ENCODE measurements at places on chromosomes 2 and 18.

DNA sequence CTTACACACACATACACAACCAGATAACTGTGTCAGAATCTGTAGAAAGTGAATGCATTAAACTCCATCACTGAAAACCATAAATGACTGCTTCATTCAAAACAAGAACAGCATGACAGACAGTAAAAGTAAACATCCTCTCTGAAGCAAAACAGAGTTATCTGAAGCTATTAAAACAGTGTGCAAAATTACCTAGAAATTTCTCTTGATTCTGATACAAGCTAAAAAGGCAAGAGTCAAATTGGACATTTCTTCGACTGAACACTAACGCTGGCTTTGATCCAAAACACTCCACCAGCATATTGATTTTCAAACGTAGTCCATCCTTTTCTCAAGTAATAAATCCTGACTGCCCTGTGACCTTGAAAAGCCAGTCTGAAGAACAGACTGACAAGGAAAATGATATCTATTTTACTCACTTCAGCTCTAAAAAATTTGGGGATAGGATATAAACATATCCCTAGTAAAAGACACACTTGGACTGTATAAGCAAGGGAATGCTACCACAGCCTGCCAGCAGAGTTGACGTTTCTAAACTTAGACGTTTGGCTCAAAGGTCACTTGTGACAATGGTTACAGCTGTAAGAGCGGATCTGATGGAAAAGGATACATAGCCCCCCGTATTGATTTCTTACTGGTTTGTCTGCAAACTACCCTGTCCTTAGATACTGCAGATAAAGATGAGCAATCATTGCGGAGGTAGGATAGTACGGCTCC lies 128.9 kb upstream of the ITGB6 start:
- no peak for DNase-seq

- DNase-seq: peak; percentile 61
These were observed 261.0 kb upstream of the CXCR4 start for GRCh38 chr2:136378712-136379595.

GRCh38 chr2:189585226-189585756 lies 4.7 kb upstream of the SLC40A1 start:
- no peak for DNase-seq

- peak; percentile 16 for DNase-seq
These were observed 46.9 kb upstream of the GREB1L start for GRCh38 chr18:21194871-21195771.

DNA sequence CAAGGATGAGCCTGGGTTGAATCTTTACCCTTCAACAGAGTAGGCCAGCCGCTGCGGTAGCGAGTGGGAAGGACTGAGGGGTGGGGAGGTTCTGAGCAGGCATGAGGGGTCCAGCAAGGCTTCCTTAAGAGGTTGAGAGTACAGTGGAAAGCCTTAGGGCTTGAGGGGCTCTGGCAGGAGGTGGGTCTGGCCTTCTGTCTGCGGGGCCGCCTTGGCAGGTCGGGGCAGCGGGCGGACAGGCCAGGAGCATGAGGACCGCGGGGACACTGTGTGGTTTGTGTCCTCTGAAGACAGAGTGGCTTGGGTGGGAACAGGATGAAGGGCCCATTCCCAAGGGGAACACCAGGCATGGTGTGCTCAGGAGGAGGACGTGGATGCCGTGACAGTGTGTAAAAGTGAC lies 250.3 kb downstream of the AGAP1 start:
- no peak for DNase-seq

DNA sequence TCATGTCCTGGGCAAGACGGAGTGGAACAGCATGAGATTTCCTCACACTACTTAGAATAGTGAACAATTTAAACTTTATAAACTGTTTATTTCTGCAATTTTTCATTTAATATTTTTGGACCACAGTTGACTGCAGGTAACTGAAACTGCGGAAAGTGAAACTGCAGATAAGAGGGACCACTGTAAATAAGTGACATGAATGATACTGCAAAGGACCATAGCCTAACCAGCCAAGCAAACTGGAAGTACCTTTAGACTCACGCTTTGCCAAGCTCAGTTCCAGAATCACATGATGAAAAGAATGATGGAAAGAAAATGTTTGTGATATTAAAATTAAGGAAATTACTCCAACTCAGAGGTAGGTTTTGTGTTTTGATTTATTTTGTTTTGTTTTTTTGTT lies 94.6 kb upstream of the ITGA4 start:
- no peak for DNase-seq

DNA sequence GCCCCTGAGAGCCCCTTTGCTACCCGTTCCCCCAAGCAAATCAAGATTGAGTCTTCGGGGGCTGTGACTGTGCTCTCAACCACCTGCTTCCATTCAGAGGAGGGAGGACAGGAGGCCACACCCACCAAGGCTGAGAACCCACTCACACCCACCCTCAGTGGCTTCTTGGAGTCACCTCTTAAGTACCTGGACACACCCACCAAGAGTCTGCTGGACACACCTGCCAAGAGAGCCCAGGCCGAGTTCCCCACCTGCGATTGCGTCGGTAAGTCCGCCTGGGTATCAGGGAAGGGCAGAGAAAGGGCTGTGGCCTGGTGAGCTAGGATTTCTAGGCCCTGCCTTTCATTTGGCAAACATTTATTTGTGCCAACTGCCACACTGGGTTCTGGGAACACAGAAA lies 63.4 kb downstream of the TET3 start:
- no peak for DNase-seq

GRCh38 chr2:134936691-134937090 lies 18.1 kb downstream of the CCNT2 start:
- no peak for DNase-seq

DNA sequence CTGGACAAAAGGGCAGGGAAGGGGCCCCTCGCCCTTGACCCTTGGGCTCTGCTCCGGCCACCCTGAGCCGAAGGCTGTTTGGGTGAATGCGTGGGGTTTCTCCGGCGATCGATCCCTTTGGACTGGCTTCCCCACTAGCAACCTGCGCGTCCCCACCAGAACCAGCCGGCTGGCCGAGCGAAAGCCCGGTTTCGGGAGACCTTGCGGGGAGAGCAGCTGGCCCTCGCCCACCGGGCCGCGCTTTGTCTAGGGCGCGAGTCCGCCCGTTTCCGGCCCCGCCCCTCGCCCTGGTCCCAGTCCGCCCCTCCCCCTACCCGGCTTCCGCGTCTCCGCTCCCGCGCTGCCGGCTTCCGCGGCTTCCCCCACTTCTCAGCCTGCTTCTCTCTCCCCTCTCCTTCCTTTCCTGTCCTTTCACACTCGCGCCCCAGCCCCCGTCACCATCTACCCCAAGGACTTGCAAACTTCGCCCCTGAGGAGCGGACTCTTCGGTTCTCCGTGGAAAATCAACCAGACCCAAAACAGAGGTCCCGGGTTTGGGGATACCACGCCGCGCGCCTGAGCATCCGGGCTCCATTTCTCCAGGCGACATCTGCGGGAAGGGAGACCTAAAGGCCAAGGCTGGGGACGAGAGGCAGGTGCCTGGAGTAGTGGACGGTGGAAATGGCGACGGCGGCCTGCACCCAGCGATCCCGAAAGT lies 48.0 kb upstream of the ATP6V1B1 start:
- peak; percentile 27 for DNase-seq

DNA sequence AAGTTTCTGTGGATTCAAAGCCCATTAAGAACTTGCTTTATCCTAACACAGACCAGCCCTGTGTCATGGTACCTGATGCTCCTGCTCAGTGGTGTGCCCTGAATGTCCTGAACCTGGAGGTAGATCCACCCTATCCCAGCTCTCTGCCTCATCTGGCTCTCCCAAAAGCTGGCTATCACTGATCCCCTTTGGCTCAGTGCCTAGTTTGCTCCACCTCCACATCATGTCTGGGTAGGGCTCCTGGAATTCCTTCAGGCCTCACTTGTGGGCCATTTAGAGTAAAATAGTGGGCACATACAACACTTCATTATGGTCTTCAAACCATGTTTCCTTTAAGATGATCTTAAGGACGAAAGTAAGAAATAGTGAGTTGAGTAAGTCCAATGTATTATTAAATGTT lies 4.8 kb upstream of the ABCB11 start:
- no peak for DNase-seq

- DNase-seq: no peak
These were observed 571.4 kb downstream of the ERBB4 start for GRCh38 chr2:211967234-211967633.

DNA sequence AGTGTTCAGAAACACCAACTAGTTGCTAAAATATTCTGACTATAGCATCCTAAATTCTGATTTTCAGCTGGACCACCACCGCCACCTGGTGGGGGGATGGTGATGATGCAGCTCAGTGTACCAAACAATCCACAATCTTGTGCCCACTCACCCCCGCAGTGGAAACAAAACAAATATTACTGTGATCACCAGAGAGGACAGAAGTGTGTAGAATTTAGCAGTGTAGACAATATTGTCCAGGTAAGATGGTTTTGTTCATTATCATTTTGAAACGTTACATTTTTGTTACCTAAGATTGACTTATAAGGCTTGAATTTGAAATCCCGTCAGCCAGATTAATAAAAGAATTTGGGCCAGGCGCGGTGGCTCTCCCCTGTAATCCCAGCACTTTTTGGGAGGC lies 31.7 kb upstream of the UBXN4 start:
- DNase-seq: peak; percentile 27

GRCh38 chr2:26784570-26785234 lies 1.2 kb upstream of the CENPA start:
- no peak for DNase-seq

- no peak for DNase-seq
These were observed 45.7 kb downstream of the NDUFA10 start for GRCh38 chr2:239979243-239980023.

DNA sequence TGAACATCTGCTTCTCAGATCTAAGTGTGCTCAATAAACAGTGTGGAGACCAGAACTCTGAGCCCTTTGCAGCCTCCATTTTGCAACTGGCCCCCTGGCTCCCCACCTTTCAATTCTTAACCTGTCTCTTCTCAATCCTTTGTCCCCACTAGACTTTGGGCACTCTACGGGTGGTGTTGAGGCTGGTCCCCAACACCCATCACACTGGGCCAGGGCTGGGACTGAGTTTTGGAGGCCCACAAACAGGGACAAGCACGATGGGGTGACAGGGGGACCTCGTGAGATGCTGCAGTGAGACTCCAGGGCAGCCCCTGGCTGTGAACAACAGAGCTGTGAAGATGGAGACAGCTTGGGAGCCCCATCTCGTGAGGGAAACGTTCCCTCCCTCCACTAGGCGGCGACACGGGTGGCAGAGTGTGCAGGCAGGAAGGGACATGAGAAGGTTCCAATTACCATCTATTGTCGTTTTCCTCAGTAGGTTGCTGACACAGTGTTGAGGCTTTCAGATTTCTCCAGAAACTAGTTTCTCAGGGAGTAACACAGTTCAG lies 1.2 kb downstream of the ANKMY1 start:
- DNase-seq: no peak

DNA sequence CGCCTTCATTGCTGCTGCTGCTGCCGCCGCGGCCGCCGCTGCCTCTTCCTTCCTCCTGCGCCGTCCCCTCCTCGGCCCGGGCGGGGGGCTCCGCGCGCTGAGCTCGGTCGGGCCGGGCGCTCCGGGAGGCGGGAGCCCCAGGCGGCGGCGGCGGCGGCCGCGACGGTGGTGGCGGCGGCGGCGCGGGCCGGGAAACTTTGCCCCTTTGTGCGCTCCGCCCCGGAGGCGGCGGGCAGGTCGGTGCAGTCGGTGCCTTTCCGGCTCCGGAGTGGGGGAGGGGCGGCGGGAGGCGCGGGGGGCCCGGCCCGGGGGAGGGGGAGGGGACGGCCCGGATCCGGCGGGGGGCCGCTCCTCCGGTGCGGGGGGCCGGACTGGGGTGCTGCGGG lies 205 bp downstream of the TET3 start:
- DNase-seq: no peak

DNA sequence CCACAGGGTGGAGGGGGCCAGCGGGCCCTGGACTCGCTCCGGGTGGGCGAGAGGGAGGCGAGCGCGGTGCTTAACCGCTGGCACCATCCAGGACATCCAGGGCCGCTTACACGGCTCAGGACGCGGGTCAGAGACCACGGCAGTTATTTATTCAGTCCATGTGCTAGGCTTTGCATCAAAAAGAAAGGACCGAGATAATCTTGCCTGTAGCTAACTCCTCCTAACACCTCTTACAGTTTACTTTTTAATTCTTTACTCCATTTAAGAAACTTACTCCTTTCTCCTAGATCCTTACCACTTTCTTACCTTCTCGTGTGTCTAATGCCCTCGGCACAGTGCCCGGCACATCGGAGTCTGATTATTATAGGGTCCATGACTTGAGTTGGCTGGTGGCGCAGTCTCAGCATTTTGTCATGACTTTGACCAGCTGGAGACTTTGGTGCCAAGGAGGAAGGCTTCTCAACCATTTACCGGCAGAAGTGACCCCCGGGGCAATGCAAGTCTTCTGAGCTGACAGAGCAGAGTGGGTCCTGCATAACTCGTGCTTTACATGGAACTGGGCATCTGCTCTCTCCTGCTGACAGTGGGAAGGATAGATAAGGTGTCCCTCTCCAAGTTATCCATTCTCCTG lies 503 bp downstream of the ANXA4 start:
- no peak for DNase-seq

DNA sequence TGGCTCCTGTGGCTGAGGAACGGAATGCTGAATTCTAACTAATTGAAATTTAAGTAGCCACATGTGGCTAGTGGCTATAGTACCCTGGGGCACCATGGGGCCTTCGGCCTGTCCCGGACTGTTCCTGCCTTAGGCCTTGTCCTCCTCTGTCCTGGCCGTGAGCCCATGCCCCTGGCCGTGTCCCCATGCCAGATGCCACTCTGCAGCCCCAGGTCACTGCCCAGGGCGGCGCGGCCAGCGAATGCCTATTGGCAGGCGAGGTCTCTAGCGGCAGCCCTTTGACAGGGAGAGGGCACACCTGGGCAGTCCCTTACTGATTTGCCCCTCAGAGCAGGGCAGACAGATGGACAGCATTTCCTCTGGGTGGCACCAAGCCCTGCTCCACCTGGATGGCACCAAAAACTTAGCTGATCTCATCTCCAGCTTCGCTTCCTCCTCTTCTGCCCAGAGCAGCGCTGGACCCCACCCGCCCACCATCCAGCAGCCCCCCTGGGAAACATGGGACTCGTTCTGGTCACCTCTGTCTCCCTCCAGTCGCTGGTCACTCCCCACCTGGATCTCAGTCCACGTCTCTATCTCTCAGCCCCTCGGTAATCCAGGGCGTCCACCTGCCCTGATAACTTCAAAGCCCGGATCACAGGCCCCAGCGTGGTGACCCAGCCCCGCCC lies 1.1 kb upstream of the DGKD start:
- no peak for DNase-seq

GRCh38 chr2:33412920-33413319 lies 63.5 kb upstream of the RASGRP3 start:
- no peak for DNase-seq

- DNase-seq: no peak
These were observed 20.1 kb upstream of the C2orf72 start for GRCh38 chr2:231017231-231017598.

- no peak for DNase-seq
These were observed 69.4 kb upstream of the TAF1B start for GRCh38 chr2:9773903-9774239.

GRCh38 chr2:158912112-158912511 lies 56.3 kb upstream of the TANC1 start:
- DNase-seq: no peak

GRCh38 chr2:148567716-148568115 lies 76.8 kb upstream of the EPC2 start:
- DNase-seq: no peak

All from NCI-H1105 (cell line).